Activated naive CD4-positive, alpha-beta T cell treated with anti-CD3 and anti-CD28 coated beads for 36 hours (primary cell): ENCODE measurements at places on chromosomes 11 and 22.

DNA sequence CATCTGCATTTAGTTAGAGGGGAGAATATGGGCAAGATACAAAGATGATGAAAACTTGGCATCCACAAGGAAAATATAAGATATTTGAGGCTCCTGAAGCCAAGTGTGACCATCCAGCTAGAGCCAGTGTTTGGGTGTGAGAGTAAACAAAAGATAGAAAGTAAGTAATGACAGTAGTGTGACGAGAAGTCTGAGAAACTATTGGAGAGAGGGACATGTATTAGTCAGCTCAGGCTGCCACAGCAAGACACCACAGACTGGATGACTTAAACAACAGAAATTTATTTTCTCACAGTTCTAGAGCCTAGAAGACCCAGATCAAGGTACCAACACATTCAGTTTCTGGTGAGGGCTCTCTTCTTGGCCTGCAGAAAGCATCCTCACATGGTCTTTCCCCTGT is 6.4 kb upstream of the CCKBR start:
- DNase-seq, result no peak

DNA sequence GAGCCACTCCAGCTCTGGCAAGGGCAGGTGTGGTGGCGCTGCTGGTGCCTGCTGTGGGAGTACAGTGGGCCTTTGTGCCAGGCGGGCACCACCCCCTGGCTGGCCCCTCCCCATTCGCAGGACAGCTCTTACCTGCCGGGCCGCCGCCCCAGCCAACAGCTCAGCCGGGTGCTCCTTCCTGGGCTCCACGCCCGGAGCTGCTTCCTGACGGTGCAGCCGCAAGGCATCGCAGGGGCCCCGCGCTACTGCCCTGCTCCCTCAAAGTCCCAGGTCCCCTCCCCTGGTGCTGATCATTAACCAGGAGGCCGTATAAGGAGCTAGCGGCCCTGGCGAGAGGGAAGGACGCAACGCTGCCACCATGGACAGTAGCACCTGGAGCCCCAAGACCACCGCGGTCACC is at the start of gene SLC5A1:
SLC5A1 (plus strand) TSS at position 338 of the 400 bp plus-strand sequence; CDS start at position 359, 21 bp downstream.
- no peak for DNase-seq

DNA sequence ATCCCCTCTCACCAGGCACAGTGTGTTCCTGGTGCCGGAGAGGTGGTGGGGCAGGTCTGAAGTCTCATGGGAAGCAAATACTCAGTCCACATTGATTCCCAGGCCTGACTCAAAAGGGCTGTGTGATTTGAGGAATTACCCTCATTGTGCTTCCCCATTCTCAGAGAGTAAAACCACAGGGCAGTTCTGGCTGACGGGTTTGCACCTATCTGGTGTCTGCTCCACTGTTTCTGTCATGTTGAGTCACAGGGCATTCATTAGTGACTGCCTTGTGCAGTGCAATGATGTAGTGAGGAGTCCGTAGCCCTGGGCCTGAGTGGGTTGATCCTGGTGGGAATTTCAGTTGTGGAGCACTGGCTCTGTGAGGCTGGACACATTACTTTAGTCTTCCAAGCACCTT is 85.2 kb upstream of the ARHGAP20 start:
- peak; percentile 22 for DNase-seq

GRCh38 chr22:49323751-49324415 is 503.8 kb downstream of the BRD1 start:
- no peak for DNase-seq

DNA sequence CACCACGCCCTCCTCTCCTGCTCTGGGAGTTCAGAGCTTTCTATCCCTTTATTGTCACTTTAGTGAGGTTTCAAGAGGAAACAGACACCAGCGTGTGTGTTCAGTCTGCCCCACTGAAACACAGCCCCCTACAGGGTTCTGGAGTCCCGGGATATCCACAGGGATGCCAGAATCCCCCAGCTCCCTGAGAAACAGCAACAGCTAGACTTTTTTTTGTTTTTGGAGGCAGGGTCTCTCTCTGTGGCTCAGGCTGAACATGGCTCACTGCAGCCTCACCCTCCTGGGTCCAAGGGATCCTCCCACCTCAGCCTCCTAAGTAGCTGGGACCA is 10.4 kb downstream of the SULT4A1 start:
- DNase-seq, result no peak

DNA sequence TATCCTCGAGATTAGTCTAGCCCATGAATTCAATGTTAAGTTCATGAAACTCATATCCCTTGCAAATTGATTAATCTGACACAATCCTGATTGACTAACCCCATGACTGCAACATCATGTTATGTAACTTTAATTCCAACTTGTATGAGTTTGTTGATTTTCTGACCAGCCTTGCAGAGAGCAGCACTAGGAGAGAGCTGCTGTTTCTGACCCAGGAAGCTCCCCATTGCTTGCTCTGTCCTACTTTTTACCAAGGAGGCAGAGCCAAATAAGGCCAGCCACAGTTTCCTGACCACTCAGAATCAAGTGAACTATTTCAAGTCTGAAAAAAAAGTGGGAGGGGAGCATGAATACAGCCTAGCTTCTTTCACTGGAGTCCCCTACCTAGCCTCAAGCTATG is 13.2 kb downstream of the MPZL3 start:
- DNase-seq, result no peak
